KBM-7 (cell line): ENCODE measurements at places on chromosomes 5 and 9.

DNA sequence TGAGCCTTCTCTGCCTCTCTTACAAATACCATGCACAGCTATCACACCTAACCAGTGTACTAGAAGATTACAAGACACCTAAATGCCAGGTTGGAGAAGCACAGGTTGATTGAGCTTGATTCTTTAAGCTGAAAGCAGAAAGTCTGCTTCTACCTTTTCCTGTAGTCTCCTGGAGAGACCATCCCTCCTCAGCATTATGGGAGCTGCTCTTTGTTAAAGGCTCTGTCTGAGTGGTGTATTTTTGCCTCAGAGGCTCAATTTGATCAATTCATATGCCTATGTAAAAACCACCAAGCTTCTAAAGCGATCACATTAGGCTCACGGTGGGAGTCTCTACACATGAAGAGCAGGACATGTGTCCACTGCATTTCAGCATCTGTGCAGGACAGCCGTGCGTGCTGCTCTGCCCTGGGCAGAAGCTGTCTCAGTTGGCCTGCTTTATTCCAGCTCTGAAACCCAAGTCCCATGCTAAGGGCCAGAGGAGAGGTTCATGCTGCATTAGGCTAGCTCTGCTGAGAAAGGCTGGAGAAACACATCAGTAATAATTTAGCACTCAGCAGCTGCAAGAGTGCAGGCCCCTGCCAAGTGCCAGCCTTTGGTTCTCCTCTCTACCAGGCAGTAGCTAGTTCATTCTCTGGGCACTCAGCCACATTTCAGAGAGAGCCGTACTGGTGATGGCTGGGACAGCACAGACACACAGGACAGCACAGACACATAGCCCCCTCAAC lies 41.7 kb downstream of the TMEM167A start:
- DNase-seq, result no peak

DNA sequence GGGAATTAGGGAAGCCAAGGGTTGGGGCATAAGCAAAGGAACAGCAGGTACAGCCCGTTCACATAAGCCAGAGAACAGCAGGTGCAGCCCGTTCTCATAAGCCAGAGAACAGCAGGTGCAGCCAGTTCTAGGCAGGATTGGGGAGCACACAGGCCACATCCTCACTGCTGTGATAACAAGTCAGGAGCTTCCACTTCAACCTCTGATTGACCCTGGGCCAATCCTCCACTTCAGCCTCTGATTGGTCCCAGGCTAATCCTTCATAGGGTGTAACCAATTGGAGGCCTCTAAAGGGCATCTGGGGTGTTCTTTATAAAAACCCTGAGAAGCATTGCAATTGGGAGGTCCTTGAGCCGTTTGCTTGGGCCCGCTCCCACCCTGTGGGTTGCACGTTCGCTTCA lies 27.5 kb downstream of the CEL start:
- no peak for DNase-seq

DNA sequence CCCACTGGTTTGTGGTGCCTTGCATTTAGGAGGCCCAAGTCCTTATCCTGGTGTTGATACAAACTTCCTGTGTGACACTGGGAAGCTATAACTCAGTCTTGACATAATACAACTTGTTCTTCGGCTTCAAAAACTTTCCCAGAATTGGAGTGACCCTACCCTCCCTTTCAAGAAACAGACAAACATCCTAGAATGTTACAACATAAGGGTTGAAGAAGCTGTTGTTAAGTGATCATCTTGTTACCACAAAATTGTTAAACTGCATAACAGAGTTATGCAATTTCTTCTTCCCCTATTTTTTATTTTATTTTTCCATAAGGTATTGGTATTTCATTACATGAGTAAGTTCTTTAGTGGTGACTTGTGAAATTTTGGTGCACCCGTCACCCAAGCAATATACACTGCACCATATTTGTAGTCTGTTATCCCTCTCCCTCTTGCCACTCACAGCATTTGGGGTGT lies 21.3 kb downstream of the TLR4 start:
- DNase-seq, result peak; percentile 44

- DNase-seq, result peak; percentile 19
Measured at GRCh38 chr9:110116543-110116885, 91.4 kb downstream of the C9orf152 start.

- DNase-seq, result no peak
Measured at GRCh38 chr5:135478938-135479337, 26.8 kb upstream of the TIFAB start.

GRCh38 chr5:154508114-154508513 lies 30.1 kb upstream of the HAND1 start:
- DNase-seq, result no peak

DNA sequence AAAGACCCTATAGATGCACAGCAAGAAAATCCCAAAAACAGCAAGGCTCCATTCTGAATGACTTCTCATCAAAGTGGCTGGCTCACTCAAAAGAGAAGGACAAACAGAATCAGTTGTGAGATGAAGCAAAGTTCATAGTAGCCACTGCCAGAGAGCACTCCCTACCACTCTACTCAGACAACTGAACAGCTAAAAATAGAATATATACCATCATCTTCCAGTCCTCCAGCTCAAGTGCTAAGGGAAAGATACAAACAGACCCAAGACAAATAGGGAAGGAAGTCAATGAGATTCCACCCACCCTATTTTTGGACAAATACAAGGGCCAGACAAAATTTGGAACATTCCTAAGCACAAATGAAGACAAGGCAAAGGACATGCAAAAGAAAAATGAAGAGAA lies 20.6 kb downstream of the GNAQ start:
- peak; percentile 85 for DNase-seq

DNA sequence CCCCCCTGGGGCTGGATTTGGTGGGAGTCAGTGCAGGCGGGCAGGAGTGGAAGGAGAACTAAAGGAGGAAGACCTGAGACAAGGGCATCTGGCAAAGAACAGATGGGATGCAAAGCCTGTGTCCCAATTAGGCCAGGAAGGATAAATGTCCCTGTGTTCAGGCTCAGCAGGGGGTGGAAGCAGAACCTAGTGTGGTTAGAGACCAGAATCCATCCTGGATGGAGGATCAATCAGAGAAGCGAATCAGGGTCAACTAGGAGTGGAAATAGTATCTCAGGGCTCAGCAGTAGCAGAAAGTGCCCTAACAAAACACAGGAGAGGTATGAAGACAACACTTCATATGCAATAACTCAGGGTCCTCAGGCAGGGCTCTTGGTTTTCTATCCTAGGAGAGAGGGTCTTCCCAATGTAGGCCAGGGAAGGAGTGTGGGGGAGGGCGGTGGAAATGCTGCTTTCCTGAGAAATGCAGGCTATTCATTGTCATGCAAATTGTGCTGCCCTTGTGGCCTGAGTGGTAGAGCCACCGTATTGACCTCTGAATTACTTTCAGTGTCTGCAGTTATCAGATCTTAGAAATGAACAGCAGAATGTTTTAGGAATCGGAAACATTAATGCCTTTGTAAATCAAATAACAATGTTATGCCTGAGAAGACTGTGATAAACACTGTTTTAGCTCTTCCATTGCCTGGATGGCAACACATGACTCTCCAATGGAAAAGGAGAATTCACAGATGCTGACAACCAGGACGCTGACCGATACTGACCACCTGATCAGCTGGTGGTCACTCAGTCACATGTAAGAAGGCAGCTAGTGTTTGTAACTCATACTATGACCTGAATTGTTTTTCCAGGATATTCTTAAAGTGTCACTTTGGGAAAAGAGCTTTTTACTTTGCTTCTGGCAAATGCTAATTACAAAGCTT lies 323.6 kb downstream of the SEMA5A start:
- no peak for DNase-seq

DNA sequence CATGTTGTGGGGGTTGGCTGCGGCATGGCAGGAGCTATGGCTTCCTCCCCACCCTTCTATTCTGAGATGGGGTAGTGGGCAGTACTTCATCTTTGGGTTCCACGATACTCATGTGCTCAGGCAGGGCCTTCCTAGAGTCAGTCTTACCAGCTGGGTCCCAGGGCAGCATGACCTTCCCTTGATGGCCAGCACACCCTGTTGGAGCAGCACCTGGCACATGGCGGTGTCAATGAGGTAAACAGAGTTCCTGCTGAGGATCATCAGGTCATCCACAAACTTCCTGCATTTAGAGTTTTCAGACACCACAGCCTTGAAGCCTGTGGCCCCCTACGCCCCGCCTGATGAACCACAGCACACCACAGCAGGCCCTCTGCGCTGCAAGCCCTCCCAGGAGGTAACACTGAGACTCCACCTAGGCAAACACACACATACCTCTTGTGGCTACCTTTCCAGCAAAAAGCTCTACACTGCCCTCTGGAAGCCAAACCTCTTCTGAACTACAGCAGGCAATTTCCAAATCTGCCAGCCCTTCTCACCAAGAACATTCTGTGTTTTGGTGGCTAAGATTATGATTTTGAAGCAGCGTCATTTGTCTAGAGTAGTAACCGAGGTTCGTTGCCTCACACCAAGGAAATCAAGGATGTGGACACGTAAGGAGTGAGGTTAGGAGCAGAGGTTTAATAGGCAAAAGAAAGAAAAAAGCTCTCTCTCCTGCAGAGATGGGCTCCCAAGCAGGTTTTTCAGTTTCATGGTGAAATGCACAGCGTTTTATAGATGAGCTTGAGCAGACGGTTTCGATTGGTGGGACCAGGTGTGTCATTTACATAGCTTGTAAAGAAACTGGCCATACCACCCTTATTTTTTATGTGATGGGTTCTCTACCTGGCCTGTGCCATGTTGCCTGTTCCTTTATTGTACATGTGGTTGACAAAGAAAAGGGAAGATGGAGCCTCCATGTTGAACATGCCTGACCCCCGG lies 20.3 kb upstream of the TMEM174 start:
- DNase-seq, result no peak

- no peak for DNase-seq
Measured at GRCh38 chr9:82721593-82721992, 341.3 kb downstream of the RASEF start.

- no peak for DNase-seq
Measured at GRCh38 chr9:113603048-113603375, 139.5 kb downstream of the RGS3 start.

DNA sequence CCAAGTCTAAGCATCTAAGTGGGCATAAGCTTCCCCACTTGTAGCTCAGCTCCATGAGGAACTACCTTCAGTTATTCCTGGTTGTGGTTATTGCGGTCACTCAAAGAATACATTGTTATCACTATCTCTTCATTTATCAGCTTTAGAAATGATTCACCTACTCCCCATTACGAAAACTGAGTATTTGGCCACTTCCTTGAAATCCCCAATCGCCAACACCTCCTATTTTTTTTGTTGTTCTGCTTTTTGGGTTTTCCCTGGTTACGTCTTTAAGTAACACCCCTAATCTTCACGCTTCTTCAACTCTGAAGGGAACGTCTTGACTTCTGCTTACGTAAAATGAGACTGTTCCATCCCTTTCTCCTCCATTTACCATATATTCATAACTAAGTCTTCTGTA lies 20.7 kb downstream of the MAPK9 start:
- DNase-seq, result peak; percentile 83

DNA sequence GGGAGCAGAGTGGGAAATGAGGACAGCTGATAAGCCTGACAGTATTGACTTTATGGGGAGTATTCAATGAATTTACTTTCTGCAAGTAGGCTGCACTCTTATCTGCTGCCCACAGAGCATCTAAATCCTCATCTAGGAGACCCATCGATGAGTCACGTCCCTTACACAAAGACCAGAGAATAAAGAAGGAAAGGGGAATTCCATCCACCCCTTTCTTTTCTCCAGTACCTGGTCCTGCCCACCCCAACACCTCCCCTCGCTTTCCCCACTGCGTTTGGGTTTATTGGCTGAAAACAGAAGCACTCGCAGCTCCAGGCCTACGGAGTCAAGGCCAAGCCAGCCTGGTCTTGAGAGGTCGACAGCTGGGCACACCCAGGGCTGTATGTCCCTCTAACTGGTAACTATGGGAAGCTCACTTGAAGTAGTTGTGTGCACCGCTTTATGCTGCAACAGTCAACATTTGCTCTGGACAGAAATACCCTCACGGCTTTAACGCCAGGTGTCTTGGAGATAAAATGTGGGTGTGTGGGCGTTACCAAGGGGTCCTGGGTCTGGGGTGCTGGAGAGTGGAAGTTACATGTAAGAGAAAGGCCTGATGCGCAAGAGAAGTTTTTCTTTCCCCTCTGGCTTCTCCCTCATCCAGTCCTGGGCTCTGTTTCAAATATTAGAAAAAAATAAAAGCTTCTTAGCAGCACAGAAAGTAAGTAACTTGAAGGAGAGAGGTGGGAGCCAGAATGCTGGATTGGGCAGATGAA lies 14.5 kb upstream of the TAL2 start:
- no peak for DNase-seq

DNA sequence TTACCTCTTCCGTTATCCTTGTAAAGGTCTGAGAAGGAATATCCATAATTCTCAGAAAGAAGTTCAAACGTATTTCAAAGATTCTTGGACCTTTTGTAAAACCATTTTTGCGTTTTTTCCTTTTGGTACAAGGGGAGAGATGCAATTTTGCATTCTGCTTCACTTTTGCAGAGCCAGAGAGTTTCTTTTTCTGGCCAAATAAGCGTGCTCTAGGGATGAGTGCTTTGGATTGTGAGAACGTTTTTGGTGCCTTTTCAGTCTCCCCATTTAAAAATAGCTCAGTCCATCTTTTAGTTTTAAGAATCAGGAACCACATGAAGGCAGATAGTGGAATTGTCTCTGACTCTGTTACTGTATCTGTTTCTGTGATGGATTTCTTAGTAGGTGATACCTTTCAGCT lies 1.5 kb downstream of the ARHGAP26 start:
- no peak for DNase-seq

DNA sequence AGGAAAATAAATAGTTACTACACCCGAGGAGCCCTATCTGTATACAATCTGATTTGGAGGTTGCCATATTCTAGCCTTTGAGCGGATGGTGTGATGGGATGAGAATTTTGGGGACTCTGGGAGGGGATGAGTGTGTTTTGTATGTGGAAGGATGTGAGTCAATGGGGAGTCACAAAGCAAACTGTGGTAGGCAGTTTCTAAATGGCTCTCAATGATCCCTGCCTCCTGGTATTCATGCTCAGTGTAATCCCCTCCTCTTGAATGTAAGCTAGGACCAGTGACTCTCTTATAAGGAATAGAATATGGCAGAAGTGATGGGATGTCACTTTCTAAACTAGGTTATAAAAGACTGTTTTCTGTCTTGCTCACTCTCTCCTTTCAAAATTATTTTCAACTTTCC lies 205.7 kb upstream of the RIOK2 start:
- DNase-seq, result no peak

DNA sequence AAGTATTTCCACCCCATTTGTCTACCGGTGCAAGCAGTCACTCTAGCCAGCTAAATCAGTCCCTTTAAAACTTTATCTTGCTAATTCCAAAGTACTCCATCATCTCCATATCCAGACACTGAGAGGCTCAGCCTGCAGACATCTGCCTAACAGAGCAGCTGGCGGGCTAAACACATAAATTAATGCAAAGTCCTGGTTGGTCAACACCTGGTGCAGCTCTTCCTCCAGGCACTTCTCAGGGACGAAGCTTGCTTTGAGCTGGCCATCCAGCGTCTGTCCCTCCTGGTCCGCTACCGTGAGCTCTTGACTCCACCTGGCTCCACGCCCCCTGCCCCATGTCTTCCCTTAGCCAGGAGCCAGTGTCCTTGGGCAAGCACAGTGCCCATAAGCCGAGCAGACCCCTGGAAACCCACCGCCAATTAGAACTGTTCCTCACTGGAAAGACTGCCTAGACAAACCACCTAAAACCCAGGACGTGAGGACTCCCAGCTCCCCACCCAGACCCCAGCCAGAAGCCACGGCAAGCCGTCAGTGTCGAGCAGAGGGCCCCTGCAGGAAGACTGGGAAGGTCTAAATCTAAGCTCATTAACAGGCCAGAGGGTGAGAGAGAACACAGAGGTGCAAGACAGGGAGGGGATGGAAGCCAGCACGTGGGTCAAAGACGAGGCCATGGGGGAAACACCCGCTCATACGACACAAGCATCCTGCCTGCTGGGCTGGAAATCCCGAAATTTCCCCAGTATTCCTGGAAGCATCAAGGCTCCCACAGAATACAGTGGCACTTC lies 120.0 kb downstream of the COL23A1 start:
- no peak for DNase-seq
